LNCaP clone FGC (cell line): ENCODE measurements at places on chromosomes 3 and 15.

- no peak for DNase-seq
Measured at GRCh38 chr3:183400352-183400751, 28.1 kb downstream of the MCF2L2 start.

DNA sequence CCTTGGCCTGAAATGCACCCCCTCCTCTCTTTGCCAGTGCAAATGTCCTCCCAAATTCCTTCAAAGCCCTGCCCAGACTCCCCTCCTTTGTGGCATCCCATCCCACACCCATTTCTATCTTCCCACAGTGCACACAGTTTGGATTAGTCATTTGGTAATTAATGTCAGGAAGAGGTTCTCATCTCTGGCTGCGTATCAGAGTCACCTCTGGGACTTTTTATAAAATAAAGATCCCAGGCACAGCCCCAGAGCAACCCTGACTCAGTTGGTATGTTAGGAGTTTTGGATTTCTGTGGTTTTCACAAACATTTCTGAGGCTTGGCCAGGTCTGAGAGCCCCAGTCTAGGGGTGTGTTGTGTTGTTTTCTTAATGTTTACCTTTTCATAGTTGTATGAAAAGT is 41.6 kb downstream of the C3orf20 start:
- DNase-seq, result no peak

DNA sequence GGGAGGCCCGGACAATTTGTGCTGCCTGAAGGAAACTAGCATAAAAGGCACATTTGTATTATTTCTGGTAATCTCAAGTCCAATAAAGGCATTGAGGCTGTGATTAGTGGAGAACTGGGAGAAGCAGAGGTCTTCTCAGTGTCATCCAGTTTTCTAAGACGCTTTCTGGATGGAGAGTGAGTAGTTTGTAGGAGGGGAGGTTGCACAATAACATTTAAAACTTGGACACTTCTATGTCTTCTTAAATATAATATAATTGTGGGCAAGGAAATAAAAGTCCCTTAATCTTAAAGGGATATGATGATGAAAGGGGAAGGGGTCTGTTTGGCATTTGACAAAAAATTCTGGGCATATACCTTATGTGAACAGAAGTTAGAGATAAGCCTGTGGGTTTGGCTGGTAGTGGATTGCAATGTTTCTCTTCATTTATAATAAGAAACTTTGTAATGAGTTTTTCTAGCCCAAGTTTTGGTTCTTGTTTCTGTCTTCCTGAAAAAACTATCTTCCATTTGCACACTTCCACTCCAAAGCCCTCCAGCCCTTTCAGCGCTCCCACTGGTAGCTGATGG is 291.6 kb upstream of the TGFBR2 start:
- no peak for DNase-seq

GRCh38 chr3:42749025-42749752 is 23.9 kb downstream of the CCDC13 start:
- DNase-seq, result no peak

- no peak for DNase-seq
Measured at GRCh38 chr3:32873531-32874130, 55.8 kb downstream of the TRIM71 start.

DNA sequence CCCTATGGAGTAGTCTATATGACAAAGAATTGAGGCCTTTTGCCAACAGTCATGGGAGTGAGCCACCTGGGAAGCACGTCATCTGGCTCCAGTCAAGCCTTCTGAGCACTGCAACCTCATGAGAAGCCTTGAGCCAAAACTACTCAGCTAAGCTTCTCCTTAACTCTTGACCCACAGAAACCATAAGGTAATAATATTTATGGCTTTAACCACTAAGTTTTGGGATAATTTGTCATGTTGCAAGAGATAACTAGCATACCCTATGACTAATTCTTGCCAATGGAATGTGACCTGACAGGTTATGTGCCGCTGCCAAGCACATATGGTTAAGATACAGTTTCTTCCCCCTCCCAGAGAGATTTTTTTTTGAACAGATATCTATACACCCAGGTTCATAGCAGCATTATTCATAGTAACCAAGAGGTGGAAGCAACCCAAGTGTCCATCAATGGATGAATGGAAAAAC is 11.8 kb upstream of the SLC6A11 start:
- peak; percentile 36 for DNase-seq

DNA sequence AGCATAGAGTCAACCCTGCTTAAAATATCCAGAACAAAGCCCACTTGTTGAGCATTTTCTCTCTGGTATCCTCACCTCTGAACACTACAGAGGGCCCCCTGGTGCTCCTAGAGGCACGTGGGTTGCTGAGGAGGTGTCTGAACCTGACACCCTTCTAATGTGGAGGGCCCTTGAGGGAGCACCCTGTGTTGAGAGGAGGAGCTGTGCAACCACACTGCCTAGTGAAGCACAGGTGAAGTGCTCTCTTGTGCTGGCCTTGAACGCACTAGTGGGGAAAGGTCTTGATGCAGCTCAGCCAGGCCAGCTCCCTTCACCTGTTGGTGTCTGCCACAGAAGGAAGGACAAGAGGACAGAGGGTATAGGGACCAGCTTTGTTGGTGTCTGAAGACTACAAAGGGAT is 51.9 kb downstream of the CCK start:
- DNase-seq, result no peak
